AG20443 (cell line): ENCODE measurements at places on chromosomes 5 and 9.
A peak's percentile ranks its signal among the peaks of the same experiment; 100 is the strongest.

GRCh38 chr5:148414833-148415232 is 31.1 kb downstream of the FBXO38 start:
- DNase-seq = no peak

- DNase-seq = no peak
Observed at GRCh38 chr9:71352837-71353236, 231.4 kb upstream of the TRPM3 start.

DNA sequence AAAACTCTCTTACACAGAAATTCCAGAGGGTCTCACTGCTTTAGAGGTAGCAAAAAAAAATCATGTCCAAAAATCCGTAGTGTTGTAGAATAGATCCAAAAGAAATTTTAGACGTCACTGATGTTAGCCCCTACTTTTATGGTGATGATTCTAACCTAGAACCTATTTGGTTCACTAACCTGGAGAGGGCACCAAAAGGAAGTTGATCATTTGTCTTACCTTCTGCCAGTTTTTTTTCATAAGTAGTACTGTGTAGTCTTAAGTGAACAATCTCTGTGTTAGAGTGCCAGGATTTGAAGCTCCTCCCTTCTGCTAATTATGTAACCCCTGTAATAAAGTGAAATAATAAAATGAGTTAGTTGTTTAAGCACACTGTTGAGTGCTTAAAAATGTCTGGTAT is 215.2 kb downstream of the SMARCA2 start:
- DNase-seq = no peak

DNA sequence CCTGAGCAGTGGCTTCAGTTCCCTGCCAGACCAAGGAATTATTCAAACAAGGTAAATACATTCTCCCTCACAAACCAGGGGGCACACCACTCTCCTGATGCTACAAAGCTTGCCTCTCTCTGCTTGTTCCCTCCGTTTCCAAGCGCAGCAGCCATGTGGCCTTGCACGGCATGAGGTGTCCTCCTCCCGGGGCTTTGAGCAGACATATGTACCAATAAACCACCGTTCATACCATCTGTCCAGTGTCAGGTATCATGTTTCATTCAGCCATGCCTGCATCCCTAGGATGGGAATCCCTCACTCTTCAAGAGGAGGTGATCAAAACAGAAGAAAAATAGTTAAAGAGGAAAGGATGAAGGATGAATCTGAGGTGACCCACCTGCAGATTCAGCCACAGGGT is 282.7 kb downstream of the ENC1 start:
- DNase-seq = no peak

DNA sequence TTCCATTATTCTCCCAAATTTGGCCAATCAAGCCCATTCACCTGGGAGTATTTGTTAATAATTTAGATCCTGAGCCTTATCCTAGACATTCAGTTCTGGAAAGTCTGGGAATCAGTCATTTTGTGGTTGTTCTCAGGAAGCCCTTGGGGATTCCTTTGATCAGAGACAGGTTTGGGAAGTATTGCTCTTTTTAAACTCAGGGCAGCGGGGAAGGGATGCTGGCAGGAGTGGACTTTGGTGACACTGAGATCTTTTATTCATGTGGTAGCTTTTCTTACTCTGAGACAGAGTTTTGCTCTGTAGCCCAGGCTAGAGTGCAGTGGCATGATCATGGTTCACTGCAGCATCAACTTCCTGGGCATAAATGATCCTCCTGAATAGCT is 586.9 kb downstream of the RAB3C start:
- DNase-seq = no peak

DNA sequence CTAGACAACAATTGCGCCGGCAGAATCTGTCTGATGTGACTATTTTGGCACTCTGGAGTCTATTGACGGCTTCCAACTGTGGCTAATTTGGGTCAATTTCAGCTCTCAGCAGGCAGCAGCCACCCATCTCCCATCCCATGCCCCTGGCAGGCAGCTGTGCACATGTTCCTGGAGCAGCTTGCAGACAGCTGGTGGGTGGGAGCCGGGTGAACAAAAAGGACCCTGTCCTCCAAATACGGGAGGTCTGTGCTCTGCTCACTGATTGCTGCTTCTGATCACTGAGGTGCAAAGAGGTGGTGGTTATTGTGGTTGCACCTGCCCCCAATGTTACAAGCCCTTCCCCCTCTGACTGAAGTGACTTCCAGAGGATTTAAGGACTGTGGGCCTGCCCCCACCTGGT is 45.0 kb upstream of the N4BP3 start:
- DNase-seq = no peak

DNA sequence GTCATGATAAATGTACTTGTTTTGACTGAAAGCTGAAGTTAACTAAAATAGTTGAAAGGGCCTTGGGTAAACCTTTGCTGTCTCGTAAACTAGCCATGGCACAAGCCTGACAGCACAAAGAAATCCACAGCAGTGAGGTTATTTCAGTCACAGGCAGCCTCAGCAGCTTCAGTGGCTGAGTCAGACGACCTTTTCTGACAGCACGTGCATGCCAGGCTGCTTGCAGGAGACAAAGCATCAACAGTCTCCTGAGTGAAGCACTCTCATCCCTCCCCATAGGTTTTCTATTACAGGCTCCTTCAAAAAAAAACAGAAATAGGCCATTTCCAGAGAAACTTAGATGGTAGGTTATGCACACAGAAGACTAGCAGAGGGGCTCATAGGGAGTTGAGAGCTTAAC is 34.6 kb downstream of the OXCT1 start:
- peak; percentile 82 for DNase-seq

GRCh38 chr5:150593996-150594395 is 46.5 kb upstream of the SYNPO start:
- no peak for DNase-seq

DNA sequence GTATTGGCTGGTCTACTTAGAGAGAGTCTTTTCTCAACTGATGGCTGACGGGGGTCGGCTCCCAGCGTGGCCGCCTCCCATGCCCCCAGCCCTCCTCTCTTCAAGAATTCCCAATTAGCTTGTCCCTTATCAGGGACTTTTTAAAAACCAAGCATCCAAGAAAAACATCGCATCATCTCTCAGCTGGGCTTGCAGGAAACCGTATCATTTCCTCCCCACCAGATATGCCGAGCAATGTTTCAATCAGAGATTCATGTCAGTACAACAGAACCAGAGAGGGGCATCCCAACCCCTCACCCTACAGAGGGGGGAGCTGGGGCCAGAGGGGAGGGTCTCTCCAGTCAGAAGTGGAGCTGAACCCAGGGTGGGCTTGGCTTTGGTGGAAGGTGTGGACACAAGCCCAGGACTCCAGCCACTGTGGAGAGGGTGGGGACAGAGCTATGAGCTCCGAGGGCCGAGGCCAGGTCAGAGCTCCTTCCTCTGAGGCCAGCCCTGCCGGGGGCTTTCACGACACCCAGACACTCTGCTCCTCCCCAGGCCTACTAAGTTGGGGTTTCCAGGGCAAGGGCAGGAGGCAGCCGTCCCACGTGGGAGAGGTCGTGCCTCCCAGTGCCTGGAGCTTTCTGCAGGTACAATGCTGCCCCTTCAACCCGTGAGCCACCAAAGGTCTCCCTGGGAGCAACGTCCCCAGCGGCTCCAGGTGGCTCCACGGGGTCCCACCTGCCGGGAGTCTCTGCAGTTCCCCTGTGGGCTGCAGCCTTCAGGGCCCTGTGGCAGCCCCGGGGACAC is 39.0 kb upstream of the TMEM250 start:
- DNase-seq = no peak

DNA sequence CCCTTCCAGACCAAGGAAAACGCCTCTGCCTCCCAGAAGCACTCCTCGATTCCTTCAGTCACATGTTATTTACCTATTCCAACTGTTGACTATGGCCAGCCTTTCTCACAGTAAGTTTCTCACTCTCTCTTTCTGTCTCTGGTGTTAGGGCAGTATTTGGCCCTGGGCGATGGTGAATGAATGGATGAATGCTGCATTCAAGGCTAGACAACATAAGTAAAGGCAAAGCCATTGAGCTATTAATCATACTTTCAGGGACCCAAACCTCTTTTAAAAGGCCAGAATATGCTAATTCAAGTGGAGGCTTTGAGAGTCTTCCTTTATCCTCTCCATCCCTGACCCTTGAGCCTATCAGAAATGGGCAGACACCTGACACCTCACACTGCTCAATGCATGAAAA is 78.5 kb downstream of the SEC61B start:
- no peak for DNase-seq

DNA sequence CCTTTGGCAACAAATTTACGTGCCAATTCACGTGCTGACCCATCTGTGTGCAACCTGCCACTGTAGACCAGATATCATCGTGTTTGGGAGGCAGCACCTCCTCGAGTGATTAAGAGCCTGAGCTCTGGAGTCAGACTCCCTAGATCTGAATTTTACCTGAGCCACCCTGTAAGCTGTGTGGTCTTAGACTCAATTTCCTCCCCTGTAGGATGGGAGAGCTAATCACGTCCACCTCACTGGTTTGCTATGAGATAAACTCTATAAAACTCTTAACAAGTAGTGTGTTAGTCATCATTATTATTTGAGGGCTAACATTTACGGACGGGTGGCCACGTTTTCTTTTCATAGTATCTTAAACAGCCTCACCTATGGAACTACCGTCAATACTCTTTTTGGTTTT is 220.0 kb upstream of the ADAMTSL1 start:
- DNase-seq = no peak

DNA sequence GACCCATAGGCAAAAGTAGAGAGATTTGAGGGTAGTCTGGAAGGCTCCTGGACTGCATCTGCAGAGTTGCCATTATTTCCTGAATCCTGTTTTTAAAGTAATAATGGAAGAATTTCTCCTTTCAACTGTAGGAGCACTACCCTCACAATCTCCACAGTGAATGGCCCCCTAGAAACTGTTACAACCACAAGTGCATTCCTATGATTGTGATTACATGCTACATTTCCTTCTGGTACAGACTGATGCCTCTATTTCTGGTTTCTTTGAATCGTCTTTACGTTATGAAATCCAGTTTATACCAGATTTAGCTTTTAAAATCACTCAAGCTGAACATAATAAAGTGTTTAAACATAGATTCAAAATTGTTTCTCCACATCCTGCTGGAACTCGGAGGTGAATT is 49.4 kb downstream of the FRMPD1 start:
- DNase-seq = no peak

DNA sequence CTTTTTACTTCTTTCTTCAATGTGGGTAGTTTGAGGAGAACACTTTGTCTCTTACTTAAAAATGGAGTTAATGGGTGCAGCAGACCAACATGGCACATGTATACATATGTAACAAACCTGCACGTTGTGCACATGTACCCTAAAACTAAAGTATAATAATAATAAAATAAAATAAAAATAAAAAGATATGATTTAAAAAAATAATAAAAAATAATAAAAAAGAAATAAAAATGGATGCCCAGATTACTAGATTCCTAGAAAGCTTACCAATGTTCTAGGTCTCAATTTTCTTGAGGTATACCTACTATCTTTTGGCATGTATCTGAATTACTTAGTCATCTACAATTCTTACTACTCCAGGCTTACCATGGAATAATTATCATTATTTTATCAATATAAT is 2001.6 kb upstream of the CDH9 start:
- DNase-seq = no peak

DNA sequence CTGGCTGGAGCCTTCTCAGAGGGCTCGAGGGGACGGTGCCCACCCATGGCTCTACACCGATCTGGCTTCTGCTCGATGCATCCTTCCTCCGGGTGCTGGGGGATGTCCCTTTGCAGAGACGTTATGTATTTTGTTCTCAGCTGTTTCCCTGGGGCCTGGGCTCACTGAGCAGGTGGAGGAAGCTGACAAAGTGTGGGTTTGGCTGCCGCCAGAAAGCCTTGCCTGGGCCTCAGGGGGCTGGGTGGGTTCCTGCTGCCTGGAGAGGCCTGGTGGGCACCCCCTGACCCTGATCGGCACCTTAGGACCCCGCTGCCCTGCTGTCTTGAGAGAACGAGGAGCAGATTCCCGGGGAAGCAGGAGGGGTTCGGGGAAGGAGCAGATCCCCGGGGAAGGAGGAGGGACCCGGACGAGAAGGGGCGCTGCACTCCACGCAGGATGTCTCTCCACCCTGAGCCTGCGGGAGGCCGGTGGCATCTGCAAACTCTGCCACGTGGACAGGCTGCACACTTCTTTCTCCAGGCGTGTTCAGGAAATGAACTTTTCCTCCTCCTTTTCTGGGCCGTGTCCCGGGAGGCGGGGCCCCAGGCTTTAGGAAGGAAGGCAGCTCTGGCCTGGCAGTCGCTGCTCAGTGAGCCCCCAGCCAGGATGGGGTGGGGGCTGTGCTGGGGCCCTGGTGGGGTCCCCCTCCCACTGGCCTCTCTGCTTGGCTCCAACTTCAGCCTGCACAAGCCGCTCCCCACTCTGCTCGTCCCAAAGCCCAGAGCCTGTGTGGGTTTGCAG is 148.9 kb downstream of the RXRA start:
- peak; percentile 91 for DNase-seq

GRCh38 chr5:90461288-90461687 is 13.3 kb downstream of the MBLAC2 start:
- DNase-seq = no peak

DNA sequence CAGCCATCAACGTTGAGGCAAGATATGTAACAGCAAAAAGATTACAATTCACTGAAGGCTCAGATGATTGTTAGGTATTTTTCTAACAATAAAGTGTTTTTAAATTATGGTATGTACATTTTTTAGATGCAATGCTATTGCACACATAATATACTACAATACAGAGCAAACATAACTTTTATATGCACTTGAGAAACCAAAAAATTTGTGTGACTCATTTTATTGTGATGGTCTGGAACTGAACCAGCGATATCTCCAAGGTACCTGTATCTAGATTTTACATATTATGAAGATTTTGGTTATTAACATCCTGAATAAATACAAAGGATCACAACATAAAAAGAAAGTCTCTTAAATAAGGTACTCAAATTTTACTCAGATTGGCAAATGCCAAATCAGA is 41.3 kb downstream of the TBCA start:
- no peak for DNase-seq

- peak; percentile 64 for DNase-seq
Observed at GRCh38 chr5:107431998-107432397, 238.7 kb downstream of the EFNA5 start.

GRCh38 chr9:100602342-100602801 is 24.5 kb downstream of the CAVIN4 start:
- peak; percentile 55 for DNase-seq

DNA sequence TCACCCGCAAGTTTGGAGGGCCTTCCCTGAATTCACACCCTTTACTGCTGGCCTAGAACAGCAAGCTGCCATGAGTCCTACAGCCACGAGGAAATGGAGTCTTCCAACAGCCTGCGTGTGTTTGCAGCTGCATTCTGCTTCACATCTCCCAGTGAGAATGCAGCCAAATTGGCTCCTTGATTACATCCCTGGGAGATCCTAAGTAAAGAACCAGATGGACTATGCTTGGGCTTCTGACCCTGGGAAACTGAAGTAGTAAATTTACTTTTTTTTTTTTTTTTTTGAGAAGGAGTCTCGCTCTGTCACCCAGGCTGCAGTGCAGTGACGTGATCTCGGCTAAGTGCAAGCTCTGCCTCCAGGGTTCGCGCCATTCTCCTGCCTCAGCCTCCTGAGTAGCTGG is 617.0 kb upstream of the CDH18 start:
- no peak for DNase-seq
